ENCODE measurements at places on chromosomes 11 and 22.

- no peak for DNase-seq
Measured at GRCh38 chr11:8870411-8871170, 40.4 kb upstream of the AKIP1 start.

DNA sequence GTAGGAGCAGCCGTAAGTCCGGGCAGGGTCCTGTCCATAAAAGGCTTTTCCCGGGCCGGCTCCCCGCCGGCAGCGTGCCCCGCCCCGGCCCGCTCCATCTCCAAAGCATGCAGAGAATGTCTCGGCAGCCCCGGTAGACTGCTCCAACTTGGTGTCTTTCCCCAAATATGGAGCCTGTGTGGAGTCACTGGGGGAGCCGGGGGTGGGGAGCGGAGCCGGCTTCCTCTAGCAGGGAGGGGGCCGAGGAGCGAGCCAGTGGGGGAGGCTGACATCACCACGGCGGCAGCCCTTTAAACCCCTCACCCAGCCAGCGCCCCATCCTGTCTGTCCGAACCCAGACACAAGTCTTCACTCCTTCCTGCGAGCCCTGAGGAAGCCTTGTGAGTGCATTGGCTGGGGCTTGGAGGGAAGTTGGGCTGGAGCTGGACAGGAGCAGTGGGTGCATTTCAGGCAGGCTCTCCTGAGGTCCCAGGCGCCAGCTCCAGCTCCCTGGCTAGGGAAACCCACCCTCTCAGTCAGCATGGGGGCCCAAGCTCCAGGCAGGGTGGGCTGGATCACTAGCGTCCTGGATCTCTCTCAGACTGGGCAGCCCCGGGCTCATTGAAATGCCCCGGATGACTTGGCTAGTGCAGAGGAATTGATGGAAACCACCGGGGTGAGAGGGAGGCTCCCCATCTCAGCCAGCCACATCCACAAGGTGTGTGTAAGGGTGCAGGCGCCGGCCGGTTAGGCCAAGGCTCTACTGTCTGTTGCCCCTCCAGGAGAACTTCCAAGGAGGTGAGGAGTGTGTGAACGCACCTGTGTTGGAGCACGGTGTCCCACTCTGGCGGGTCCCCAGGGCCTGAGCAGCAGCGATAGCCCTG, at the start of gene TAGLN:
TSS of gene TAGLN (plus strand) at position 318 of the 863 bp plus-strand sequence. CDS start 3,644 bp downstream, outside the sequence.
- DNase-seq: no peak

- no peak for DNase-seq
Measured at GRCh38 chr22:25388866-25389540, 169.6 kb downstream of the CRYBB2 start.

GRCh38 chr11:25981998-25982397, 349.9 kb upstream of the ANO3 start:
- DNase-seq: no peak

DNA sequence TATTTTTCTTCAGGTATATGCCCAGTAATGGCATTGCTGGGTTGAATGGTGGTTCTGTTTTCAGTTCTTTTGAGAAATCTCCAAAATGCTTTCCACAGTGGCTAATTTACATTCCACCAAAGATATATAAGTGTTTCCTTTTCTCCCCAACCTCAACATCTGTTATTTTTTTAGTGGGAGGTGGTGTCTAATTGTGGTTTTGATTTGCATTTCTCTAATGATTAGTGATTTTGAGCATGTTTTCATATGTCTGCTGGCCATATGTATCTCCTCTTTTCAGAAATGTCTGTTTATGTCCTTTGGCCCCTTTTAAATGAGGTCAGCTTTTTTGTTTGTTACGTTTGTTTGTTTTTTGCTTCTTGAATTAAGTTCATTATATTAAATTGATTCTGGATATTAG, 760.2 kb downstream of the KCNA4 start:
- no peak for DNase-seq

DNA sequence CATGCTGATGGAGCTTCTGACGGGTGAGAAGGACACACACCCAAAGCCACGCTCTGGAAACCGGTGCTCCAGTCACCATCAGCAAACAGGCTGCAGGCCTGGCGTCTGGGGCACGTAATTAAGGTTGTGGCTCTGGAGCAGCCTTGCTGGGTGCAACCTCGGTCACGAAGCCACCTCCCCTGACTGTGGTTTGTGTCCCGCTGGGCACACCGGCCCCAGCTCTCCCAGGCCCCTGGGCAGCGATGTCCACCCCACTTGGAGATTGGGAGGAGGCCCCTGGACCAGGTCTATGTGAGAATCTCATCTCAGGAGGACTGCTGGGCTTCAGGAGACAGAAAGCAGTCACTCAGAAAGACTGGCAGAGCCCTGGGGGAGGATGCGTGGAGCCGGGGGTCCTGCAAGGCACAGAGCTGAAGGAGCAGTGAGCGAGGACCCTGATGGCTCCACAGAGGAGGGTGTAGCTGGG, 631.6 kb downstream of the BRD1 start:
- DNase-seq: no peak

DNA sequence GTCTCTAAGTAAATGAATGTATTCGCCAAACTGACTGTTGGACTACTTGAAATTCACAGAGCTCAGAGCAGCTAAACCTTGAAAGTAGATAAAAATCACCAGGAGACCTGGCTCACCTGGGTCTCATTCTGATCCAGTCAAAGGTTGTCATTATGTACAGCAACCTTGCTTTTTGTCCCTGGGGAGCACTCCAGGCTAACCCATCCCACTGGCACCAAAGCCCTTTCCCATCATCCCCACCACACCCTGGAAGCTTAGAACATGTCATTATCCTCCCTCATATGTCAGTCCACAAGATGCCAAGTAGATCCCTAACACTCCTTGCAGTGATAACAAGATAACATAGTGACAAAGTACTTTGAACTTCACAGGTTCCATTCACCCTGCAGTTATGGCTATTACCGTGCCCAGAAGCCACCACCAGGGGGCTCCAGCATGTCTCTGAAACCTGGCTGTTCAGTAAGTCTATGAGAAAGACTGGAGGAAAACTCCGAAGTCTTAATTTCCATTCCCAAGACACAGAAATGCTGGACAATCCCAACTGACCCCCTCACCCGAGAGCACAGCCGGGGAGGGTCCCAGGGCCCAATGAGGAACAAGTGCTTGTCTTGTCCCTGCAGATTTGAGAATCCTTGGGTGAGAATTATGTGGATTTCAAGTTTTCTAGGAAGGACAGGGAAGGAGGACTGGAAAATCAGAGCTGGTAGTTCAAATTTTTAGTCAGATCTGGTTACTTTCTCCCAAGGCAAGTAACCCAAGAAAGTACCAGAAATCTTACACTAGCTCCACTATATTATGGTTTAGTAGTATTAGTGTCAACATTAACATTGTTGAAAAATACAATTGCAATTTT, 43.0 kb upstream of the USP47 start:
- peak; percentile 72 for DNase-seq

DNA sequence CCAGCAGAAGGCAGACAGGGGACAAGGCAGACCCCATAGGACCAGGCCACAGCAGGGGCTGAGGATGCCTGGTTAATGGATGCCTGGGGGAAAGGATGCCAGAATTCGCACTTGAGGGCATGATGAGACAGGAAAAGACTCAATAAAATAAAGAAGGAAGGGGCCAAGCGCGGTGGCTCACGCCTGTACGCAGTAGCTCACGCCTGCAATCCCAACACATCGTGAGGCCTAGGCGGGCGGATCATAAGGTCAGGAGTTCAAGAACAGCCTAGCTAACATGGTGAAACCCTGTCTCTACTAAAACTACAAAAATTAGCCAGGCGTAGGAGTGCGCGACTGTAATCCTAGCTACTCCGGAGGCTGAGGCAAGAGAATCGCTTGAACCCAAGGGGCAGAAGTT, 9.8 kb downstream of the APOBEC3D start:
- DNase-seq: no peak

DNA sequence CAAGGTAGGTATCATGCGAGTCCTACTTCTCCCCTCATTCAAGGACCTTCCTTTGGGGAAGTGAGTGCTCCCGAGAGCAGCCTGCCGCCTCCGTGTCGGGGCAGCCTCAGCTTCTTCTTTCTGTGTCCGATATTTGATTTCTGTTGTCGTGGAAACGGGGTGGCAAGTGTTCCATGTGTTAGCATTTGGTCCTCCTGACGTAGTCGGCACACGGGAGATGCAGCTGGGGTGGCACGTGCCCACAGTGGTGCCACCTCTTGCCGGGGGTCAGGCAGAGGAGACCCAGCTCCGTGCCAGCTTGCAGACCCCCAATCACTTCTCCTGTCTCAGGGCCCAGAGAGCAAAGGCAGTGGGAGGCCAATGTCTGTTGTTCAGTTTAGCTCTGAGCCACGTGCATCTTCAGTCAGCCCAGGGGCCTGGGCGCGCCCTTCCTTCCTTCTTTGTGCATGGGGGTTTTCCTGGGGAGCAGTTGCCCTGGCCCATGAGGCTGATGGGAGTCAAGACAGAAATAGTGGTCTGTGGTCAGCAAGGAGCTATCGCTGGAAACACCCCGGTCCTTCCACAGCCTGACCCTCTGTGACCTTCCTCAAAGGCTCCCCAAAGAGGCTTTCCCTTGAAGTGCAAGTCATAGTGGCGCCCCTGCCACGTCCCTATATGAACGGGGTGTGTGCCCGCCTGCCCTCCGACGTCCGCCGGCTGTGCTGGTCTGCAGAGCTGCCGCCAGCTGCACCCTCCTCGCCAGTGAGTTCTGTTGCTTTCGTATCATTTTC, 44.5 kb downstream of the PARVB start:
- no peak for DNase-seq

GRCh38 chr22:41285441-41285819, 557 bp downstream of the RANGAP1 start:
- DNase-seq: peak; percentile 81

DNA sequence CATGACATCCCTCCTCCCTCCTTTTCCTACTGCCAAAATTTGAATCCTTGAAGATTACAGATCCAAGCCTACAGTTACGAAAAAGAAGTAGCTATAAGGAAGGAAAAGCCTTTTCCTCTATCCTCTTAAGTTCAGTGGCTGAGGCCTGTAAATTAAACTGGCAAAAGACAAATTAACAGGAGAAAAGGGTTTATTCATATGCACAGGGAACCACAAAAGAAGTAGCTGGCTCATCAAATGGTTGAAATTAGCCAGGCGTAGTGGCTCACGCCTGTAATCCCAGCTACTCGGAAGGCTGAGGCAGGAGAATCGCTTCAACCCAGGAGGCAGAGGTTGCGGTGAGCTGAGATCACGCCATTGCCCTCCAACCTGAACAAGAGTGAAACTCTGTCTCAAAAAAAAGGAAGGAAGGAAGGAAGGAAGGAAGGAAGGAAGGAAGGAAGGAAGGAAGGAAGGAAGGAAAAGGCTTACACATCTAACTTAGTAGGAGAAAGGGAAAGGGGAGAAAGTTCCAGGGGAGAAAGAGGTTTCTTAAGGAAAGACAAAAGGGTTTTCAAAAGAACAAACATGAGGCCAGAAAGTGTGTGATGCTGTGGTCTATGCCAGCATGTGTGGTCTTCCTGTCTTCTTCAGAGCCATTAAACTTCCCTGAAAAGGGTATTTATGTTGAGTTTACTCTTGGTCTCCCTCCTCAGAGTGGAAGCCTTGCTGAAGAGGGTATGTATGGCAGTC, 5.1 kb upstream of the SMPD1 start:
- DNase-seq: no peak

GRCh38 chr11:132937016-132937415, 595.3 kb downstream of the OPCML start:
- DNase-seq: no peak

- DNase-seq: no peak
Measured at GRCh38 chr11:119839476-119840133, 110.6 kb upstream of the NECTIN1 start.

GRCh38 chr11:106231591-106231990, 154.1 kb downstream of the AASDHPPT start:
- no peak for DNase-seq

DNA sequence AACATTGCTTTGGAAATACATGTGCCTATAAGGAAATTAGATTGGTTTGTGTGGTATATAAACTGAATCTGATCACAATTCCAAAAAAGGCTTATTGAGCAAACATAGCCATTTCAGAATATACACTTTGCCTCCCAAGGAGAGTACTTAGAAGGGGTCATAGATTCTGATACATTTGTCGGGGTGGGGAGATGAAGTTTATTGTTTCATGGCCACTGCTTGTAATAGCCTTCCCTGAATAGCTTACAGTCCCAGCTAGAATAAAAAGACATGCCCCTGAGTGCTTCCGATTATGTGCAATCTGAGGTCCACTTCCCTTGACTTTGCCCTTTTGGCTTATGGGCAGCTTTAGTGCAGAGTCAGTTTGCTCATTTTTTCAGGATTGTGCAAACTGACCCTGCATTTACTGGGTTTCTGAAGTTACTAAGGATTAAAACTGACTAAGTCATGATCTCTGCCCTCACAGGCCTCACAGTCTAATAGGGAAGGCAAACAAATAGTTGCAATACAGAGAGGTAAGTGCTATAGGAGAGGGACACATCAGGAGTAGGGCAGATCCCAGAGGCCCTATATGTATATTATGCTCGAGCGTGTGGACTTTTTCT, 184.2 kb downstream of the BLID start:
- no peak for DNase-seq

DNA sequence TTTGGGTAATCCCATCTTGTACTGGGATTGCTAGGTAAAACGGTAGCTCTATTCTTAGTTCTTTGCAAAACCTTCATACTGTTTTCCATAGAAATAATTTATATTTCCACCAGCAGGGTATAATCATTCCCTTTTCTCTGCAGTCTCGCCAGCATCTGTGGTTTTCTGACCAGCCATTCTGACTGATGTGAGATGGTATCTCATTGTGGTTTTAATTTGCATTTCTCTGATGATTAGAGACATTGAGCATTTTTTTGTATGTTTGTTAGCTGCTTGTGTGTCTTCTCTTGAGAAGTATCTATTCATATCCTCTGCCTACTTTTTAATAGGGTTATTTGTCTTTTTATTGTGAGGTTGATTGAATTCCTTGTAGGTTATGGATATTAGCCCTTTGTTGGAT, 220.9 kb downstream of the PGR start:
- no peak for DNase-seq

DNA sequence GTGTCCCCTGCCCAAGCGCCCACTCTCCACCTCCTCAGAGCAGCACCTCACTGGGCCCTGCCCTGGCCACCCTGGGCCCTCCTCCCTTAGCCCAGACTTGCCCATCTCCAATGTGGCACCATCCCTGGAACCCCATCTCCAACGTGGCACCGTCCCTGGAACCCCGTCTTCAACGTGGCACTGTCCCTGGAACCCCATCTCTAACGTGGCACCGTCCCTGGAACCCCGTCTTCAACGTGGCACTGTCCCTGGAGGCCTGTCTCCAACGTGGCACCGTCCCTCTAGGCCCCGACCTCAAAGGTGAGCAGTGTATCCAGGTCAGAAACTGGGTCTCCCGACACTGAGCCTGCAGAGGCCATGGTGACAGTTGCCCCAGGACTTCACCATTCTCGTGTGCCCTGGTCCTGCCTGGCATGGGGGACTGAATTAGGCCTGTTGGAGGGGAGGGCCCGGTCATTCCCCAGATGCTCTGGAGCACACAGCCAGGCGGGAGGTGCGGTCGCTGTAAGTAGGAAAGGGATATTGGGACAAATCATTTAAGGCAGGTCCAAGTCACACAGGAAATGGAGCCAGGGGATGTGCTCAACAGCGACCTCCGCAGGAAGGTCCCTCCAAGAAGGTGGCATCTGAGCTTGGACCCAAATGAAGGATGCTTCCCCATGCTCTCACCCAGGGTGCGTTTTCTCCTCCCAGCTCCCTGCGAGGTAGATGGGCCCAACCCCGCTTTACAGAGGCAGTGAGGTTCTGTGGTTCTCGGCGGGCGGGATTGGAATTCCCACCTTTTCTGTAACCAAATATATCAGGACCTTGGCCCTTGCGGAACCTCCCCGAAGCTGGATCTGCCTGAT, 2.4 kb upstream of the CTSD start:
- no peak for DNase-seq

GRCh38 chr22:46050451-46050845, 73.5 kb upstream of the WNT7B start:
- no peak for DNase-seq

GRCh38 chr11:95671768-95672167, 117.8 kb downstream of the FAM76B start:
- DNase-seq: no peak
